ENCODE measurements at places on chromosomes 7 and 10.

DNA sequence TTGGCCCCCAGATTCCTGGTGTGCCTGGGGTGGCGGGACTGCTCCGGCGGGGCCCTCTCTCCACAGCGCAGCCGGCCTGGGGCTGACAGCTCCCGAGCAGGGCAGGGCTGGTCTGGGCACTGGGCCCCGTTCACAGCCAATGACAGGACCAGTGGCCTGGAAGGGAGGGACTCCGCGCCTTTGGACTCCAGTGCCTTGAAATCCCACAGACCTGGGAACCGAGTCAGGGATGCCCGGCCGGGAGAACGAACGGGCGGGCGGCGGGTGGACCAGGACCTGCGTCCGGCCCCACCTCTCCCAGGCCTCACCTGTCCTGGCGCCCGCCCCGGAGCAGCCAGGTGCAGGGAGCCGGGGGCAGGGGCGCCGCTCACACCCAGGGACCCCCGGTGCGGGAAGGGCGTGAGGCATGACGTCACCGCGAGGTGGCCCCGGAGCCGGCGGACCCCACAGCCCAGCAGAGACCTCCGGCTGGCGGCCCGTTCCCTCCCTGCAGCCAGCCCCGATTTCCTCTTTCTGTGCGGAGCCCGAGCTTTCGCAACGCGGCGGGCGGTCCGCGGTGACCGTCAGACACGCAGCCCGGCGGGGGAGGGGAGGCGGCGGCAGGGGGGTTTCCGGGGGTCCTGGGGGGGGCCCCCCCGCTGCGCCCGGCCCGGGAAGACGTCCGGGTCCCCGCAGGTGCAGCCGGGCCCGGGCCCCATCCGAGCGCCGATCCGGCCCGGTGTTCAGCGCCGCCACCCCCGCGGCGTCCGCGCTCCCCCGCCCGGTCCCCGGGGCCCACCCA, 743 bp downstream of the ADAP1 start:
- no peak for DNase-seq

GRCh38 chr10:131621784-131622624, 278.8 kb upstream of the PPP2R2D start:
- no peak for DNase-seq

GRCh38 chr7:66964411-66964810, 31.0 kb downstream of the SBDS start:
- DNase-seq = no peak

- DNase-seq = no peak
Measured at GRCh38 chr10:70908406-70909296, 20.3 kb upstream of the PCBD1 start.

- no peak for DNase-seq
Measured at GRCh38 chr10:87761153-87761552, 56.9 kb downstream of the ATAD1 start.

DNA sequence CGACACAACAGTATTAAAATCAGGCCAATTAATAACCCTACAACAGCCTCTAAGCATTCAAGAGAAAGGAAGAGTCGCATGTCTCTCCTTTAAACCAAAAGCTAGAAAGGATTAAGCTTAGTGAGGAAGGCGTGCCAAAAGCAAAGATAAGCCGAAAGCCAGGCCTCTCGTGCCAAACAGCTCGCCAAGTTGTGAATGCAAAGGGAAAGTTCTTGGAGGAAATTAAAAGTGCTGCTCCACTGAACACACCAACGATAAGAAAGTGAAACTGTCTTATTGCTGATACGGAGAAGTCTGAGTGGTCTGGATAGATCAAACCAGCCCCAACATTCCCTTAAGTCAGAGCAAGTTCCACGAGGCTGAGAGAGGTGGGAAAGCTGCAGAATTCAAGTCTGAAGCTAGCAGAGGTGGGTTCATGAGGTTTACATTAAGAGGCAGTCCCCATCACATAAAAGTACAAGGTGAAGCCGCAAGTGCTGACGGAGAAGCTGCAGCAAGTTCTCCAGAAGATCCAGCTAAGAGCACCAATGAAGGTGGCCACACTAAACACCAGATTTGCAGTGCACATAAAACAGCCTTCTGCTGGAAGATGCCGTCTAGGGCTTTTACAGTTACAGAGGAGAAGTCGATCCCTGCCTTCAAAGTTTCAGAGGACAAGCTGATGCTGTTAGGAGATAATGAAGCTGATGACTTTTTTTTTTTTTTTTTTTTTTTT, 194.8 kb downstream of the MAD1L1 start:
- DNase-seq = no peak

DNA sequence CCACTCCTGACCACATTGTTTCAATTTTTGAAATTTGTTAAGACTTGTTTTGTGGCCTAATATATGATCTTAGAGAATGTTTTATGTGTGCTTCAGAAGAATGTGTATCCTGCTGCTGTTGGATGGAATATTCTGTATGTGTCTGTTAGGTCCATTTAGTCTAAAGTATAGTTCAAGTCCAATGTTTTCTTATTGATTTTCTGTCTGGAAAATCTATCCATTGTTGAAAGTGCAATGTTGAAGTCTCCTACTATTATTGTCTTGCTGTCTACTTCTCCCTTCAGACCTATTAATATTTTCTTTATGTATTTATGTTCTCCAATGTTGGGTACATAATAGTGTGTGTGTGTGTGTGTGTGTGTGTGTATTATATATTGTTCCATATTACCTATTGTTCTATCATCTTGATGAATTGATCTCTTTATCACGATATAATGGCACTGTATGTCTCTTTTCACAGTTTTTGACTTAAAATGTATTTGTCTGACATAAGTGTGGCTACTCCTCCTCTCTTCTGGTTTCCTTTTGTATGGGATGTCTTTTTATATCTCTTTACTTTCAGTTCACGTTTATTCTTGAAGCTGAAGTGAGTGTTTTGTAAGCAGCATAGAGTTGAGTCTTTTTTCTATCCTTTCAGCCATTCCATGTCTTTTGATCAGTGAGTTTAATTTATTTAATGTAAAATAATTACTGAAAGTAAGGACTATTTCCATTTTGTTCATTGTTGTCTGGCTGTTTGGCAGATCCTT, 61.3 kb downstream of the AKR1D1 start:
- no peak for DNase-seq

GRCh38 chr7:4797858-4798705, 22.7 kb downstream of the AP5Z1 start:
- no peak for DNase-seq

- DNase-seq = no peak
Measured at GRCh38 chr10:44439239-44439957, 54.5 kb upstream of the CXCL12 start.

GRCh38 chr7:130946114-130946513, 212.1 kb upstream of the KLF14 start:
- no peak for DNase-seq

- DNase-seq = no peak
Measured at GRCh38 chr10:34979938-34980337, 110.2 kb downstream of the CUL2 start.

DNA sequence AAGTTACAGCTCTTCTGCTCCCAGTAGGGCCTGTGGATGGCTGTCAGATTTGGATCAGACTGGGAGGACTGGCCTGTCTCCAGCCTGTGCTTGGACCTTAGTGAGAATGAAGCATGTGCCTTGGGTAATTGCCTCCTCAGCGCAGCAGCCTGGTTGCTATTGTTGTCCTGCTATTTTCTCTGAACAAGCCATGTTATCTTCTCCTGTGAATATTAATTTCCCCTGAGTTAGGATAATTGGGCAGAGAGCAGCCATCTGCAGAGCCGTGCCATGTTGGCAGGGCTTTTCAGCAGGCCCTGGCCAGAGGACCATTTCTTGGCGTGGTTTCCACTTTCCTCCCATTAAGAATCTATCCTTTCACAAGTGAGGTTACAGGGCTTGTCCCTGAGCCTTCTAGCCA, 497.3 kb downstream of the SORCS3 start:
- no peak for DNase-seq

DNA sequence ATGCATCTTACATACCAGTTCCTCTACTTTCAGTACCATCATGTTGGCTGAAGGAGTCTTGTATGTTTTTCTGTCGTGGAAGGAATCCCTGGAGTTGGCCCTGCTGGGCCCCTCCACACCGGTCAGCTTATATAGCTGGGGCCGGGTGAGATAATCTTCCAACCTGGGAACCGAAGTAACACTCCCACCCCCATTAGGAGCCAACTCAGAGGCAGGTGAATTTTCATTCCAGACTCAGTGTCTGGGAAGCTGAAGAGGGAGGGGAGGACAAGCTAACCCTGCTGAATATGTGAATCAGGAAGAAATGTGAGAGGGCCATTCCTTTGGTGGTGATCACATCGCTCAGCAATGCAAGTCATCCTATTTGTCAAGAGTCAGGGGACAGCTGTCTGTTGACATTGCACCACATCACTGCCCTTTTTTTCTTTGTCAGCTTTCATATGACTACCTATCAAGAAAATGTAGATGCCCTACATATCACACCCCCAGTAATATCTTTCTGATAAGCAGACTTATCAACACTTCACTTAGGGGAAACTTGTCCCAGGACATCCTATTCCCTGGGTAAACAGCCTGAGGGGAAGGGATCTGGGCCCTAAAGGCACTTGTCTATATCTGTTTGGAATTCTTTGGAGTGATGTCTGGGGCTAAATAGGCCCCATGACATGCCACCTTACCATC, at the start of gene ANKRD1:
Gene ANKRD1, minus strand, starts transcription at position 102 of the 681 bp plus-strand sequence. Its CDS starts 60 bp downstream, at position 42.
- DNase-seq = no peak

DNA sequence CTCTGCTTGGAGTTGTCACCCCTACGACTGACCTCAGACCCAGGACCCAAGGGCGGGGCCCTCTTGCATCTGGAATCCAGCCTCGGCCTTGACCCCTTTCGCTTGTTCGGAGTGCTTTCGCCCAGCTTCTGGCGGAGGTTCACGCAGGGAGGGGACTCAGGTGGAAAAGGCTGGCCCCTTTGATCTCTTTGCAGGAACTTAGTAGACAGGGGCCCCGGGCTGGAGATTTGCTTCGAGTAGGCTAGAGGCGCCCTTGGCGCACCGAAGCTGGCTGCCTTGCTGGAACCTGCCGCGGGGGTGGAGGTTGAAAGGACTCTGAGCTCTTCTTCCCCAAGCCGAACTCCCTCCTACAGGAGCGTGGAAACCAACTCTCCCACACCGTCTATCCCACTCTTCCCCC, 255.1 kb downstream of the OTUD1 start:
- no peak for DNase-seq

All from activated gamma-delta T cell (primary cell).